ENCODE measurements at places on chromosomes 7 and 10.

DNA sequence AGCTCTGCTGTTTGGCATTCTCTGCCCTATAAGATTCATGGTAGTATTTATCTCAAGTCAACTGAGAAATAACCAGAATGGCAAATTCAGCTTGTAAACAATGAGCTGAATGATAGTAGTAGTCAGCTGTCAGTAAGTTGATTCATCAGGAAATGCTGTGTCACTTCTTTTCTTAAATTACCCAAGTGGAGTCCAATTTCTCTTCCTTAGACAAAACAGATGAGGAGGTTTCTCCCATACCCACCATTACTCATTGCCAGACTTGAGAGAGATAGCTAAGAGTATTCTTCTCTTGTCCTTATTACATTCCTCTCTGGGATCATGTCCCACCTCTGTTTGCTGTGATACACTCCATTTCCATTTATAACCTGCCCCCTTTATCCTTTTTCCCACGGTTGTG is 159.8 kb upstream of the STEAP1 start:
- DNase-seq, result no peak

DNA sequence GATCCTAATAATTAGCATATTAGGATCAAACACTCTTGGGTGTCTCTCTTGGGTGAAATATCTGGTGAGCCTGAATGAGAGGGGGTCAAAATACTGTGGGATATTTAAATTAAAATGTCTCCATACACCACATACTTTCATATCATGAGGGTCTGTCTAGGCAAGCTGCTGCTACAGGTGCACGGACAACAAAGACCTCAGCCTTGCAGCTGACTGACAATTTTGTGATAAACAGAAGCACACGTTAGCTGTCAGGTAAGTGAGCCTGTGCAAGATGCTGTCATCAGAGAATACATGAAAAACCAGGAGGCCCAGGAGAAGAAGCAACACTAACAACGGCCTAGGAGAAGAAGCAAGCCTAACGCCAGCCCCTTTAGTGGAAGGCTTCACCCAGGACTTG is 247.5 kb downstream of the ADARB2 start:
- no peak for DNase-seq

DNA sequence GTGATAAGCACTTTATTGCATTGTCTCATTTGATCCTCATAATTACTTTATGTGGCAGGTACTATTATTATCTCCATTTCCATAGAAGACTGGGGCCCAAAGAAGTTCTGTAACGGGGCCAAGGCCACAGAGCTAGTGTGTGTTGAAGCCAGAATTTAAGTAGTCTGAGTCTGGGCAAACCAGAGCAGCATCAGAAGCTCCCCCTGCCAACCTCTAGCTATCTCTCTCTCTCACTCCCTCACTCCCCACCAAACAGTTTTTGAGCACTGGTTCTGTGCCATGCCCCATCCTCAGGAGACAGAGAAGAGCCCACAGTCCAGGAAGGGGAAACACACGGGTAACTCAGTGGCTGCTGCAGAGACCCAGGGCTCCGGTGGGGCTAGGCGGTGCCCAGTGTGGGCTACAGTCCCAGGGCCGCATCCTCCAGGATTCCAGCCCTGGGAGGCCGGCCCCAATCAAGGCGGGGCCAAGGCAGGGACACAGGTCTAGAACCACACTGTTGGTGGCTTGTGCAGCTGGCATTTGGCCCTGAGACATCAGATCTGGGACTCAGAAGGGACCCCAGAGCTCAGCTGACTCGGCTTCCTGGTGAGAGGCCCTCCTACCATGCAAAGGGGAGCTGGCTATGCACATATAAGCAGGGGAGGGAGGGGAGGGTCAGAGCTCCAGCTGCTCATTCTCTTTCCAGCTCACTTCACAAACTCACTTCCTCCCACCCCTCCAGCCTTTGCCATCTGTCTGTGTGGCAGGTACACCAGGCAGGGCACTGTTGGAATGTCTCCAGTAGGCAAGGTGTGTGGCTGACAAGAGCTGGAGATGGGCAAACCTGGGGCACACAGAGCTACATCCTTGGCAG is 34.4 kb downstream of the COL13A1 start:
- no peak for DNase-seq

DNA sequence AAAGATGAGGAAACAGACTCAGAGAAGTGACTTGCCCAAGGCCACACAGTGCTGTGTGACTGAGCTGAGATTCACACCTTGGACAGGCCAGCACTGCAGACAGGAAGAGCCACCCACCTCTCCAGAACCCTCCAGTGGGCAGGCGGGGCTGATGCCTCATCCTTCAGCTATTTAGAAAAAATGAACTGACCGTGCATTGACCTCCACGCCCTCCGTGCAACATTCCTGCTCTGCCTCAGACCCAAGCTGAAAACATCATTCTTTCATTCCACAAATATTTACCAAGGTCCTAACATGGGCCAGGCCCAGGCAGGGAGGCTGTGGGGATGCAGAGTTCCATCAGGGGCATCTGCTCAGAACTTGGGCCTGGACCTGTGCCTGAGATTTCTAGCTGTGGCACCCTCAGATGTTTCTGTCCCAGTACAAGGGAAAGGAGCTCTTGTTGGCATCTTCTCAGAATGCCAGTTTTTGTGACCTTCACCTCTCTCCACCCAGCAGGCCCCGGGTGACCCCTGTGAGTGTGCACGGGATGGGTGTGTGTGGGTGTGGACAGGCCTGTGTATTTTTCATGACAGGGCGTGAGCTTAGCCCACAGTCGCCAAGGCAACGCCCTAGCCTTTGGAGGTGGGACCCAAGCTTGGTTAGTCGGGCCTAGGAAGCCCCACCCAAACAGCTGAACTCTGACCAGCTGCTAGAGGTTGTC is 6.5 kb downstream of the VSIR start:
- no peak for DNase-seq

- DNase-seq, result no peak
Observed at GRCh38 chr10:47276071-47276470, 23.9 kb upstream of the GDF10 start.

- DNase-seq, result no peak
Observed at GRCh38 chr10:96949039-96949683, 117.1 kb downstream of the LCOR start.

GRCh38 chr10:47187592-47187991 is 112.4 kb upstream of the GDF10 start:
- DNase-seq, result no peak

- no peak for DNase-seq
Observed at GRCh38 chr7:127678947-127679346, 27.0 kb downstream of the SND1 start.

DNA sequence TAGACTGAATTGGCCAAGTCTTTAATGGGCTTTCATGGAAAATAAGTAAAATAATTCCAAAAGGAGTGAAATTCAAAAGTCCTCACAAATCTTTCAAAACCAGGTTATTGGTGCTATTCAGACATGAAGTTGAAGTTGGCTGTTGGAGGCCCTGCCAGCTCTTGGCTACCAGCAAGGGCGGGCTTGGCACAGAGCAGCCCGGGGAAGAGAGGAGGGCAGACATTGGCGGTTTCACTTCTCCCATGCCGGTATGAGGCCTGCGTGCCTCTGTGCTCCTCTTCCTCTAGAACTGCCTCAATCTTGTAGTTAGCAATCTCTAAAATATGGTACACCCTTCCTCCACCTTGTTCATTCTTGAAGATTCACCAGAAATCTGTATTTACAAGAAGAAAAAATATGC is 16.4 kb upstream of the NPS start:
- no peak for DNase-seq
